ENCODE measurements at places on chromosomes 12 and 14. TPM values are rescaled to one million over a fixed set of nuclear protein-coding genes. Genes with fewer than 3 reads are reported as not detected.

TMEM116 gene
- total RNA-seq = 41.1 TPM

RAD9B gene
- 0.80 TPM for total RNA-seq

CFAP251 gene
- total RNA-seq = 0.85 TPM

GRCh38 chr12:101946233-101946611 lies 68.8 kb downstream of the DRAM1 start:
- no peak for DNase-seq

GRCh38 chr14:34325493-34325892 lies 136.5 kb downstream of the SPTSSA start:
- no peak for DNase-seq

- DNase-seq = no peak
These were observed 358.8 kb downstream of the GLT1D1 start for GRCh38 chr12:129211862-129212630.

DNA sequence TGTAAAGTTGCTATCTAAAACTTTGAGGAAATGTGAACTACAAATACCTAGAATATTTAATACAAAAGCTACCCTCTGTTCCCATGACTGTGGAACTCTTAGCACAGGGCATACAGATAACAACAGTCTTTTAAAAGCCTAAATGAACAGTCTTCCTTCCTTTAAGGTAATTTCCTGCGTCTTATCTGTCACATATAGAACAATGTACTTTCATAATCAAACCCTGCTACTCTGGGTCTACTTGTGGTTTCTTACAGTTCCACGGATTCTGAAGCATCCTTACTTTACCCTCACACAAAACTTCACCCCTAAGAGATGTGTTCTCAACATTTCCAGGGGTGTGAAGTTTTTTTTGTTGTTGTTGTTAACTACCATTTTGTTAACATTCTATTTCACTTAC lies 5.1 kb downstream of the PKP2 start:
- DNase-seq = no peak

DNA sequence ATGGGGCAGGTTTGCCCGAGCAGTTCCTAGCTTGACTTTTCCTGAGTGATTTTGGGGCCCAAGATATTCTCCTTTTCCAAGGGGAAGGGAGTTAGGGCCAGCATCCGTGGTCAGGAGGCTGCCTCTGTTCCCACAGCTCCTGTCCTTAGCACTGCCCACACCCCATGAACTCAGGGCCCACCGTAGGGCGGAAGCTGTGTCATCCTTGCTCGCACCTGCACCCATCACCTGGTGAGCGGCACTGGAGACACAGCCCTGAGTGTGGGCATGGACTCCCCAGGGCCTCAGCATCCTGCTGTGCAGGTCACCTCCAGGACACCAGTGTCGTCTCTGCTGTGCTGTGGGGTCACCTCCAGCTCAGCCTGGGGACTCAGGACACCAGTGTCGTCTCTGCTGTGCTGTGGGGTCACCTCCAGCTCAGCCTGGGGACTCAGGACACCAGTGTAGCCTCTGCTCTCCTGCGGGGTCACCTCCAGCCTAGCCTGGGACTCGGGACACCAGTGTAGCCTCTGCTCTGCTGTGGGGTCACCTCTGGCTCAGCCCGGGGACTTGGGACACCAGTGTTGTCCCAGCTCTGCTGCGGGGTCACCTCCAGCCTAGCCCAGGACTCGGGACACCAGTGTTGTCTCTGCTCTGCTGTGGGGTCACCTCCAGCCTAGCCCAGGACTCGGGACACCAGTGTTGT lies 322.9 kb downstream of the ADGRD1 start:
- DNase-seq = no peak

DNA sequence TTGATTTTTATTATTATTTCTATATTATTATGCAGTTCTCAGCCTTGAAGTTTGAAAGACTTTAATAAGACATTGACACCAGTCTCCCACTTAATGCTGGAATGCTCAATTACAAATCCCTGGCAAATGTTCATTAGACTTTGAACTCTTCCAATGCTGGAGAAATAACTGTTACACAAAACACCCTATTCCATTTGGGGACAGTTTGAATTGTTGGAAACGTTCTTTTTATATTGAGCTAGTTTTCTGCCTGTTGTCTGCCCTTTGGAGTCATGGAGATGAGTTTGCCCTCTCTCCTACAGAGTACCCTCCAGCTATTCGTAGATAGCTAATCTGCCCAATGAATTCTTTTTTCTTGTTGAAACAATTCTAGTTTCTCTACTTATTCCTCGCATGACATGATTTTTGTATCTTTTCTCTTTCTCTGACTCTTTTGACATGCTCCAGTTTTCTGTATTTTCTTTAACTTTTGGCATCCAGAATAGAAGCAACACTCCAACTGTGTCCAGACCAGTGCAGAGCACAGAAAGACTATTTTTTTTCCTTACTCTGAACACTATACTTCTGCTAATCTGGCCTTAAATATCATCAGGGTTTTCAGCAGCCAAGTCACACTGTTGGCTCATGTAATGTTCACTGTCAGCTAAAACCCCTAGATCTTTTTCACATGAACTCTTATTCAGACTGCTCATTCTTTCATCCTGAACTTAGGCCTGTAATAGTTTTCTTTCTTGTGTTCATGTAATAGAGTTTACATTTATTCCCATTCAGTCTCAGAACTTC lies 379.3 kb downstream of the RAD51B start:
- no peak for DNase-seq

GRCh38 chr14:68236582-68237458 lies 417.2 kb downstream of the RAD51B start:
- DNase-seq = no peak

DNA sequence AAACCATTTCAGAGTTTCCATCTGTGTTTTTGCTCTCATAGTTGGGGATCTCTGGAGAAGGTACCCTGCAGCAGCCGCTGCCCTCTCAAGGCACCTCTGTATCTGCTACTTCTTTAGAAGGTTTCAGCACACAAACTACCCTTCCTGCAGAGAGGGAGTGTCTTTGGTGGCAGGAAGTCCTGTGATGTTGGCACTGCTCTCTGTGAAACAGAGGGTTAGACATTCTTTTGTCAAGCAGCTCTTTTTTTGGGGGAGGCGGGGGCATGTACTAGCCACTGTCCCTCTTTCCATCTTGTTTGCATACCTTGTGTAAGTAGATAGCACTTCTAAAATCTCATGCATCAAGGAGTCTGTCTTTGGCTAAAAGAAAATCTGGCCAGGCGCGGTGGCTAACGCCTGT lies 352.6 kb downstream of the BMP4 start:
- no peak for DNase-seq

DNA sequence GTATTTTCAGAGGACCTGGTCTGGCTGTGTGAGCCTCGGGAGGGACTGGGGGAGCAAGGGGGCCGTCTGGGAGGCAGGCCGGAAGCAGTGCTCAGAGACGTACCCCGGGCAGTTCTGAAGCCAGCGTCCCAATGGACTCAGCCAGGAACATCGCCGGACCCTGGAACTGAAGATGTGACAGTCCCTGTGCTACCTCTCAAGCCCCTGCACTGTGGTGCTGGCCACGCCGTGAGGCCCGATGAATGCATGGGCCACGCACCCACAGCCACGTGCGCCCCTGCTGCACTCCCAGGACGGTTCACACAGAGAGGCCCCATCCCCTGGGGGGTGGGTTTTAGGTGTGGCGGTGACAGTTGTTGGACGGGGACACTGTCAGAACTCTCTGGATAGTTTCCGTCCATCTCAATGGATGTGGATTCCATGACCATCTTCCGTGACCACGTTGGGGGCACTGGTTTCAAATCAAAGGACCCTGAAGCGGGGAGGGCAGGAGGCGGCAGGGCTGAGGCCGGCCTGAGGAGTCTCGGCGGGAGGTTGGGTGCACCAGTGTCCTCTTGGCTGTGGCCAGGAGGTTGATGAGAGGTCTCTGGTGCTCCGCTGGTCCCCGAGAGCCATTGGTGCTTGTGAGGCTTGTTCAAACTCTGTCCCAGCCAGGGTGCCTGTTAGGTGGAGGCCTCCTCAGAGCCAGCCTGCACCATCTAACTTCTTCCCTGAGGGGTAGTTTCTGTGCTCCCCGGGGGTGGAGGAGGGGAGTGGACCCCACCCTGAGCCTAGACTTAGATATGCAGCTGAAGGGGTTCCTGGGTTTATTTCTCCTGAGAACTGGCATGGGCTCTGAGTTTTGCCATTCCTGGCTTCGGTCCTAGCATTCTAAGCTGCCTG lies 36.3 kb upstream of the TSPAN9 start:
- DNase-seq = no peak
